ENCODE measurements at places on chromosomes 6 and 20. TPM values are rescaled to one million over a fixed set of nuclear protein-coding genes. Genes with fewer than 3 reads are reported as not detected.

DNA sequence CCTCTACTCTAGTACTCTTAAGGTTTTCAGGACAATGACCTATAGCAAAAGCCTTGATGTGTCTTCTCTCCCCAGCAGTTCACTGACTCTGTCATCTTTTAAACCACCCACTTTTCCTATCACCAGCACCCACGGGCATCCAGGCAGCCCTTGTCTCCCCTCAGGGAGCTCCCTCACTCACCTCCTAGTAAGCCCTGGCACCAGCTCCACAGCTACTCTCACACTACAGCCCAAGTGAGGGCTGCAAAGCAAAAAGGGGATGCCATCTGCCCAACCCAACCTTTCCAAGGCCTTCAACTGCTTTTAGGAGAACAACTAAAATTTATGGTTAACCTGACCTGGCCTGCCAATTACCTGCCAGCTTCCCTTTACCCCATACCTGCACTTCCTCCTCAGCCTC is 26.0 kb downstream of the GCLC start:
- DNase-seq: no peak

Gene SPTLC3
- 10.6 TPM for polyA plus RNA-seq

DNA sequence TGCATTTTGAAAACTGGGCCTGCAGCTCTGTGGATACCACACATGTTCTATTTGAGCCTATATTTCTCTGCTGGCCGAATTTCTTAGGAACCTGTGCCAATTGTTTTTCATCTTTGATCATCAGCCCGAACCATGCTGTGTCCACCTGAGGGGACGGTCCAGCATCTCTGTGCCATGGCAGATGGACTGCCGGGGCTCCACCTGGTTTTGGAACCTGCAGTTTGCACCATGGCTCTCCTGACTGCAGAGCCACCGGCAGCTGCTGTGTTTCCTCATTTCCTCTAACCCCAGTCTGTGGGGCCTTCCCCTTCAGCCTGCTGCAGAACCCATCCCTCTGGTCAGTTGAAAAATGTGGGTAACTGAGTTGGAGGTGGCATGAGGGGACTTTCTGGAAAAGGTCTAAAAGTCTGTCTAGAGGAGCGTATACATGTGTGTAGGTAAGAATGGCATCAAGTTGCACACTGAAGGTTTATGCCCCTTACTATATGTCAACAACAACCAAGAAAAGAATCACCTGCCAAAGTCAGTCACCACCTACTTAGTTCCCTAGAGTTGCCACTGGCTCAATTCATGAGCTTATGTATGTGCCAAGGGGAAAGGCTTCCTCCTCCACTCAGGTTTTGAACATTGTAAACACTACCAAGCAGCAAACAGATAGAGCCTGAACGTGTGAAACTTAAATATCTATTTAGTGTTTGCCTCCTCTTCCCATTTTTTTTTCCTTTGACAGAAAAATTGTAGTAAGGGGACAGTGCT is 548.2 kb downstream of the PRKN start:
- no peak for DNase-seq

- DNase-seq: peak; percentile 78
These were observed 1.1 kb downstream of the CEBPB start for GRCh38 chr20:50191544-50192363.

Gene CPXM1
- 55.9 TPM for polyA plus RNA-seq

GRCh38 chr20:57988828-57989227 is 239.6 kb downstream of the ANKRD60 start:
- DNase-seq: no peak

- no peak for DNase-seq
These were observed 77.8 kb downstream of the SYCP2L start for GRCh38 chr6:10964684-10965083.

Gene GPR63
- polyA plus RNA-seq: 3.9 TPM

Gene GPX5
- not detected for polyA plus RNA-seq

DNA sequence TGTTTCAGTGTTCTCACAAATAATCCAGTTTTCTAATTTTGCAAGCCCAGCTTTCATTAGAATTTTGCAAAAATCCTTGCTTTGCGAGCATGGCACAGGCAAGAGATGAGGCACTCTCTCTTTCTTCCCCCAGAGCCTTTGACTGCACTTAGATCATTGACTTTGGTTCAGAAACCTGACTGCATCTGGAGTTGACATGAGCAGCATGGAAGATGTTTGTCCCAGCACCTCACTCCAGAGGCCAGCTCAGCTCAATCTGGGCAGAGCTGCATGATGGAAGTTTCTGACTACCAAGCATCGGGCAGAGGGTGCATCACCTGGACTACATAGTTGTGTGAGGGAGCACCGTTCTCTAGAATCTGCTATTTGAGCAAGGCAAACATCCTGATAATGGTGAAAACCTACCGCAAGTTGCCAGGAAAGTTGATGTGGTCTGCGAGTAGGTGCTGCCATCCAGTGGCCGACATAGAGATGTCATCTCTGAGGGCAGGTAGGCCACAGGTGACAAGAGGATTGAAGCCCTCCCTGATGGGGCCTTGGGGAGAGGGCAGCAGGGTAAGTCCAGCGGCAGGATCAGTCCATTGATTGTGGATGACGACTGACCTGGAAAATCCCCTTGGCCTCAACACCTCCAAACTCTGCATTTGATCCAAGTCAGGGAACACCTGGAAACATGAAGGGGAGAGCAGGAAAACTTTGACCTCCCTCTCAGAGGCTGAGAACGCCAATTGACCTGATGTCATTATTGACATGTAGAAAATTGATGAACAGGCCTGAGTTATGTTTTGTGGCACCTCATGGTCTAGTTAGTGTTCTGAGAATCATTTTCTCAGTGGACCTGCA is 3.8 kb upstream of the LPA start:
- DNase-seq: no peak

DNA sequence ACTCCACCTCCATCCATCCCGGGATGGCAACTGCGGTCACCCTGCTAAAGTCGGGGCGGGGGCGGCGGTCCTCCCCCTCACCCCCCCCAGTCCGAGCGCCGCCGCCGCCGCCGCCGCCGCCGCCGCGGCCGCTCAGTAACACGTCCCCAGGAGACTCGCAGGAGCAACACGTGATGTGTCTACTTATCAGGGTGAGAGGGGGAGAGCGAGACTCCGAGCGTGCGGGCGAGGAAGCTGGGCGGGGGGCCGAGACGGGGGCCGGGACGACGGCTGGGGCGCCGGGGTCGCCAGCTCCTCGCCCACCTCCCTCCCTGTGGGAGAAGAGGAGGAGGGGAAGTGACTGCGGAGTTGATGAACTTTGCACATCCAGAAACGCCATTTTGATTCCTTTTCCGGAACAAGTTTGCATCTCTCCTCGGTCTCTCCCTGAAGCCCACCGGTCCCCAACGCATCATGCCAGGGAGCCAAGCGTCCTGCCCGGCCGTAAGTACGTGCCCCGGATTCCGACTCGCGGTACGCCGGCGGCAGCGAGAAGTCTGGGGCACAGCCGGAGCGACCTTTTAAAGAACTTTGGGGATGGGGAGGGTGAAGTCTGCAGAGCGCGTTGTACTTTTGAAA is at the start of gene RREB1:
TSS of gene RREB1 (plus strand) at position 384 of the 618 bp plus-strand sequence. CDS start 73,951 bp downstream, outside the sequence.
- peak; percentile 67 for DNase-seq

GRCh38 chr6:129844118-129844891 is 16.8 kb downstream of the TMEM244 start:
- no peak for DNase-seq

DNA sequence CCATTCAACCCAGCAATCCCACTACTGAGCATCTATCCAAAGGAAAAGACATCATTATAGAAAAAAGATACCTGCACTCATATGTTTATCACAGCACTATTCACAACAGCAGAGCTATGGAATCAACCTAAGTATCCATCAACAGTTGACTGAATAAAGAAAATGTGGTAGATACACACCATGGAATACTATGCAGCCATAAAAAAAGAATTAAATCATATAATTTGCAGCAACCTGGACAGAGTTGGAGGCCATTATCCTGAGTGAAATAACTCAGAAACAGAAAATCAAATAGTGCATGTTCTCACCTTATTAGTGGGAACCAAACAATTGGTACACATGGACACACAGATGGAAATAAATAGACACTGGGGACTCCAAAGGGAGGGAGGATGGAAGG is 23.2 kb downstream of the NHSL1 start:
- no peak for DNase-seq

GRCh38 chr6:168131464-168132415 is 52.7 kb upstream of the FRMD1 start:
- peak; percentile 16 for DNase-seq

GRCh38 chr6:155380666-155381332 is 66.5 kb upstream of the TFB1M start:
- no peak for DNase-seq

Gene JAG1
- 24.5 TPM for polyA plus RNA-seq

DNA sequence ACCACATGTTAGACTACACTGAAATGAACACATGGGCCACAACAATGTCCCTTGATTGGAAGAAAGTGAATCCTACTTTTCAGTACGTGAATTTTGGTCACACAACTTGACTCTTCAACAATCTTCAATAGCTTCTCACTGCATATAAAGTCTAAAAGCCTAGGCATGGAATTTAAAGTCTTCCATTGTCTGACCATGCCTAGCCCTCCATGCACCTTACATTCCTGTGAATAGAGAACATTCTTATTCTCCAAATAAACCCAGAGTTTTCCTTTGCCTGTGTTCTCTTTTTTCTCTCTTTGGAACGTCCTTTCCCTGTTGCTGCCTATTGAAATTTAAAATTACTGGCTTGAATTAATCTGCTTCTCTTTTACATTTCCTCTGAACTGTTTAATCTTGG is 207.5 kb downstream of the ASCC3 start:
- DNase-seq: no peak

Gene PSMB9
- polyA plus RNA-seq: 9.0 TPM

Gene SLC35D3
- polyA plus RNA-seq: 0.71 TPM

DNA sequence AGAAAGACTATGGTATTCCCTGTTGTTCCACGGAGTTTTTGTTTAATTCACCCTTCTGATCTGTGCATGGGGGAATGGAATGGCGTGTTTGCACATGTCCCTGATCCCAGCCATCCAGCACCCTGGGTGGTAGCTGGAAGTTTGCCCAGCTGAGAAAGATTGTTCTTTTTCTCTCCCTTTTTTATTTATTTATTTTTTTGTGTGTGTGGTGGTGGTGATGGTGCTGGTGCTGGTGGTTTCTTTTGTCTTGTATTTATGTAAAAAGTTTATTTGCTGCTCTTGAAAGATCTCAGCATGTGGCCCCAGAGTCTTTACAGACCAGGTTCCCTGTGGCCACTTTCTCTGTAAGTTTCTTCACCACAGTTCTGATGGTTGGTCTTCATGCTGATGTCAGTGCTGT is 372.6 kb downstream of the UTRN start:
- no peak for DNase-seq

- DNase-seq: no peak
These were observed 160.3 kb downstream of the EDN1 start for GRCh38 chr6:12450467-12450866.

Gene EYA4
- polyA plus RNA-seq: 0.73 TPM

GRCh38 chr6:136963259-136963658 is 41.2 kb downstream of the SLC35D3 start:
- no peak for DNase-seq

DNA sequence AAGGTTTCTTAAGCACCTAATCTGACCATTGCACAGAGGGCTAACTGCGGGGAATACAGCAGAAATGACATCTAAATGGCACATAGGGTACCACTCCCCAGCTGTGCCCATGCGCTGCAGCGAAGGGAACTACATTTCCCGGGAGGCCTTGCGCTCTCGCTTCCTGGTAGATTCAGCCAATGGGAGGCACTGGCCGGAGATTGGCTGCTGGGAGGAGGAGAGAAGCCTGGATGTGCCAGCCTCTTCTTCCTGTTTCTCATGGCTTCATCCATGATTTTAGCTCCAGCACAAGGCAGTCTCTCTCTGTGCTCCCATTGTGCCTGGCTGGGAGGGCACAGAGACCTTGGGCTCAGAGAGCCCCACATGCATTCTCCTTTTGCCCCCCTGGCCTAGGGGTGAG is 101.7 kb upstream of the FOXA2 start:
- DNase-seq: peak; percentile 39

Gene RNF217
- polyA plus RNA-seq: 10.7 TPM

DNA sequence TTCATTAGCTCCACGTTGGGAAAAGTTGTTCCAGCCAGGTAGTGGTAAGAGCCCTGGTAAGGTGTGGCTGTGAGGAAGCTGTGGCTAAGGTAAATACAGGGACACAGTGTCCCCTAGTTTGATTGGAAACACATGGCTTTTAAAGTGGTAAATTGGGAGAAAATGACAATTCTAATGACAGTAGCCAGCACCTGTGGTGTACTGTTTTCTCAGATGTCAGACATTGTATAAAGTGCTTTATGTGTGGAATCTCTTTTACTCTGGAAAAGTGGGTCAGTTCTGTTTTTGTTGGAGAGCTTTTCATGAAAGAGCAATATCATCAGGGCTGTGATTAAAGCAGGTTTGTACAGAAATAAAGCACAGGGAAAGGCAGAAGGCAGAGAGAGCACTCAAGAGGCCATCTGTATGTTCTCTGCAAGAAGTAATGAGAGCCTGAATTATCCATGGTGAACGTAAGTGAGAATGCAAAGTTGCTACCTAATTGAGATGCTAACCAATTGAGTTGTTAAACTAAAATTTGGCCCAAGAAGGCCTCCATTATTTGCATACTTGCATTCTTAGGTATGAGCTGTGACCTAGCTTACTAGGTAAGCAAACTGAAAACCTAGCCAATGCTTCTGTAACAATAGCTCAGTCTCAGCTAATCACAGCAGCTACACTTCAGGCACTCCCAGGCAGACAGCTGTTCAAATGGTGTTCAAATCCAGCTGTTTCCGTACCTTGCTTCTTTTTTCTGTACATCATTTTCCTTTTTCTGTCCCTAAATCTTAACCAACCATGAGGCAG is 28.2 kb downstream of the MRAP2 start:
- no peak for DNase-seq

GRCh38 chr6:38865521-38866174 is 150.5 kb downstream of the DNAH8 start:
- DNase-seq: no peak

Gene UTRN
- polyA plus RNA-seq: 40.9 TPM

GRCh38 chr20:58800134-58800871 is 50.4 kb downstream of the GNAS-AS1 start:
- DNase-seq: no peak

Gene TMEM217
- polyA plus RNA-seq: 1.6 TPM

Gene GPR6
- 0.99 TPM for polyA plus RNA-seq

- DNase-seq: no peak
These were observed 320 bp downstream of the GSTA4 start for GRCh38 chr6:52994839-52995088.

Gene PAQR8
- polyA plus RNA-seq: 38.5 TPM

DNA sequence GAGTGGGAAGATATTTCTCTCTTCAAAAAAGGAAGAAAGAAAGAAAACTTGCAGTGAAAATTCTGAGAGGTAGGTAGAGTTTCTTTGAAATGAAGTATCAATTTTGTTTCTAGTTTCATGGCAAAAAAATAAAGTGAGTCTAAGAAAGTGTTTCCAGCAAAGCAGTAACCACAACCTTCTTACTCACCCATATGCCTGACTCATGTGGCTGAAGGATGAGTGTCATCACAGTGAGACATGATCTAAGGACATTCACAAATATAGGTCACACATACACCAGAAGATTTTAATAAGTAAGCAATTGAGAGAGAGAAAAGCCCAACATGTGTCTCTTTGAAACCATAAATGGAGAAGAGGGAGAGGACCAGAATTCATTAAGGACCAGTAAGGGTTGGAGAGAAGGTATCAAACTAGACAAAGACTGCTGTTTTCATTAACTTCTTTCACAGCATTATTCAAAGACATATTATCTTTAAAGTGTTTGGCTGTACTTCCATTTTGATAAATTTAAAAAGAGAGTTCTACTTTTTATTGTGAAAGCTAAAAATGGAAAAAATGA is 169.5 kb downstream of the FRK start:
- DNase-seq: no peak

GRCh38 chr6:102525336-102525735 is 1131.8 kb downstream of the GRIK2 start:
- DNase-seq: no peak

Gene NRSN1
- polyA plus RNA-seq: 25.5 TPM

All from spinal cord (tissue), 10 donors.